ENCODE measurements at places on chromosomes 6 and 20.

DNA sequence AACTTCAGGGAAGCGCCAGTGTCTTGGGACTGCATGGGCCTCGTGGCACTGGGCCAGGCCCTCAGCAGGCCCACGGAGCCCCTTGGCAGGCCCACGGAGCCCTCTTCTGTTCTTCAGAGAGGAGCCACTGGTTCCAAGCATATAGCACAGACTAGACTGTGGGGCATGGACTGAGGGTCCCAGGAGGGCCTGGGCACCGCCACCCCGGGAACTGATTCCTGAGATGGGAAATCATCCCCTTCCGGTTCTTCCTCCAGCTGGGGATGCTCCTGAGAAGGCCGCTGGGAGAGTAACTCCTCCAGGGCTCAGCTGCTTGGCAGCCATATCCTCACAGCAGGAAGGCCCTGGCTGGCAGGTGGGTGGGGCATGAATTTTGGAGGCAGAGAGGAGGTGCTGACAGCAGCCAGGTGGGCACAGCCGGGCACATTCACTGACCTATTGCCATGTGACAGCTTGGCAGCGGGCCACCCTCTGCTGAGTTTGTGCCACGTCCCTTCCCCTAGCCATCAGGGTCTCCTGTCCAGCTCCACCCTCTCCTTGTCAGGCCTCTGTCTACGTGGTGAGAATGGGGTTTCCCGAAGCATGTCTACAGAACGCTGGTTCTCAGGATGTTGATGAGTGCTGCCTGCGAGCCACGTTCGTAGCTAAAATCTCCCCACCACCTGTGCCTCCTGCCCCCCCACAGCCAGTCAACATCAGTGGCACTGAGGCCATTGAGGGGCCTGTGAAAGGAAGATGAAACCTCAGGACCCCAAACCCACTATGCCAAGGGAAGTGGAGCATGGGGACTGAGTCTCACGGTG is 152.1 kb downstream of the TAF4 start:
- no peak for DNase-seq

DNA sequence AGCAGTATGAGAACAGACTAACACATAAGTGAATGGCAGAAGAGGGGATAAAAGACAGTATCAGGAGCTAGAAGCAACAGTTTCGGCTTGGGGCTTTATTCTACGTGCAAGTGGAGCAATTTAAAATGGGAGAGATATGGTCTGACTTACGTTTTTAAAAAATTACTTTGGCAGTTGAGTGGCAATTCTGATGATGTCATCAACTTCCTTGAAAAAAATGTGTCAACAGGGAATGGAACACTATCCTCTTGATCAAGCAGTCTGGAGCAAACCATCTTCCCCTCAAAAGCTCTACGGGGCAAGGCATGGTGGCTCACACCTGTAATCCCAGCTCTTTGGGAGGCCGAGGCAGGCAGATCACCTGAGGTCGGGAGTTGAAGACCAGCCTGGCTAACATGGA is 24.1 kb downstream of the PTPRT start:
- DNase-seq = no peak

DNA sequence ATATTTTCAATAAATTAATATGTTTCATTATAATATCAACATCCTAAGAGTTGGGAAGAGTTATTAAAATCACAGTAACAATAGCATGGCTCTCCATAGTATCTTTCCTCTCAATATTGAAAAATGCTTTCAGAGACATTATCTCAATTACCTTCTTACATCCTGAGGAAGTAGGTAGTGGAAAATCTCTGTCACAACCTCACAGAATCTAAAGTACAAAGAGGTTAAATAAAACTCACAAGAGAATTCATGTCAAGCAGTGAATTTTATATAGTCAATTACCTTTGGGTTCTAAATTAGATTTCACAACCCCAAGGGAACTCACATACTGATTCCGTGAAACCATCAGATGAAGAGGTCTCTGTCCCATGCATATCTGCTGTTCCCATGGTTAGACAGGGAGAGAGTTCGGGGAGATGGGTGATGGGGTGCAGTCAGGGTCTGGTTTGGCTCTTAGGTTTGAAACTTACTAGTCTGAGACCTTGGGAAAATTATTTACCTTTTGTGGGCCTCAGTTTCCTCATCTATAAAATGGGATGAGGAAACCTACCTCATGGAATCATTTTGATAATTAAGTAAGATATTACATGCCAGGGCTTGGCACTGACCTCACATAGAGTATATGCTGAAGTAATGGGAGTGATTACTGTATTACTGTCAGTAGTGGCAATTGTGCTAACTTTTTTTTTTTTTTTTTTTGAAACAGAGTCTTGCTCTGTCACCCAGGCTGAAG is 74.0 kb upstream of the SNX9 start:
- no peak for DNase-seq

- DNase-seq = no peak
Observed at GRCh38 chr6:33343953-33344611, 26.5 kb upstream of the ZBTB22 start.

DNA sequence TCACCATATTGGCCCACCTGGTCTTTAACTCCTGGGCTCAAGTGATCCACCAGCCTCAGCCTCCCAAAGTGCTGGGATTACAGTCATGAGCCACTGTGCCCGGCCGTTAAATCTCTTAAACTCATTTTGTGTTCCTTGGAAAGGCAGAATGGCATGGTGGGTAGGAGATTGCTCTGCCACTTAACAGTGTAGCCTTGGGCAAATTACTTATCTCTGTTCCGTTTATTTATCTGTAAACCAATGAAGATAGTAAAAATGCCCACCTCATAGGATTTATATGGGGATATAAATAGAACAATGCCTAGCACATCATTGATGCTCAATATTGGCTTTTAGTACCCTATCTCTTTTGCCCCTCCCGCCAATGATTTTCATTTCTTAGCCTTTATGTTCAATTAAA is 7.2 kb upstream of the PIM1 start:
- DNase-seq = no peak

GRCh38 chr6:40804905-40805304 is 217.7 kb upstream of the LRFN2 start:
- DNase-seq = no peak

DNA sequence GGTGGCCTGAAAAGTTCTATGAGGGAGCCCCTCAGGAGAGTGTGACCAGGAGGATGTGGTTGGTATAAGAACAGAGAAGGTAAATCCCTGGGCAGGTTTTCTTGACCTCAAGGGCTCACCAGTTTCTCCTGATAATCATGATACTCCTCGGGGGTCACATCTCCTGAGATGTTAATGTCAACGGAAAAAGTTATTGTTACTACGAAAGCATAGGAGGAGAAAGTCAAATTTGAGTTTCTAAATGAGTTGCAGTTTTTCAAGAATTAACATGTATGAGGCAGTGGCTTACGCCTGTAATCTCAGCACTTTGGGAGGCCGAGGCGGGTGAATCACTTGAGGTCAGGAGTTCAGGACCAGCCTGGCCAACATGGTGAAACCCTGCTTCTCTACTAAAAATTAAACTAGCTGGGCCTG is 23.4 kb downstream of the MGME1 start:
- DNase-seq = no peak
